ENCODE measurements at places on chromosomes 6 and 20.

DNA sequence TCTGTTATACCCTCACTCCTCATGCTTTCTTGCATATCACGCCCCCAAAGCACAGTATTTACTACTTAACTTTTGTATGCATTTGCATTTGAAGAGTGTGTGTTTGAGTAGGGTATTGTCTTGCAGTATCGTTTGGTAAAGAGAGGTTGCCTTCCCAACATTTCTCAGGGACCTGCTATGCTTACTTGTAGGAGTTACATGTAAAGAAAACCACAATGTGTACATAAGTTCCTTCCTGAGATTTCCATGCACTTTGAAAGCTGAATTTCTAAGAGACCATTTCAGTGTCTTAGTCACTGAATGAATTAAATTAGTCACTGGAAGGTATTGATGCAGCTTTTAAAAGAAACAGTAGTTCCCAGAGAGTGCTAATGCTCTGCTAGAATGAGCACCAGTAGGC is 159.3 kb upstream of the LAMA2 start:
- DNase-seq, result no peak

DNA sequence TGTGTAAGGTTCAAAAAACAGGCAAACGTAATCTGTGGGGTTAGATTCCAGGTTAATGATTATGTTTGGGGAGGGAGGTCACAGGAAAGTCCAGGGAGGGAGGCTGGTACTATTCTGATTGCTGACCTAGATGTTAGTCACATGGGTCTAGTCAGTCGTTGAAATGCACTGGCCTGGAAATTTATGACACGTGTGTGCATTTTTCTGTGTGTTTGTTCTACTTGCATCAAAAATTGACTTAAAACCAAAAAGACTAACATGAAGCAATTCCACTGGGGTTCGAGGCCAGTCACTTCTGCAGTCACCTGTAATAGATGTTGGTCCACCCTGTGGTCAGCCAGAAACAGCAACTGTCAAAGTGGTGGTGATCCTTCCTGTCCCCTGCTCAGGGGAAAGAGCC is 104.2 kb upstream of the MLN start:
- DNase-seq, result no peak

DNA sequence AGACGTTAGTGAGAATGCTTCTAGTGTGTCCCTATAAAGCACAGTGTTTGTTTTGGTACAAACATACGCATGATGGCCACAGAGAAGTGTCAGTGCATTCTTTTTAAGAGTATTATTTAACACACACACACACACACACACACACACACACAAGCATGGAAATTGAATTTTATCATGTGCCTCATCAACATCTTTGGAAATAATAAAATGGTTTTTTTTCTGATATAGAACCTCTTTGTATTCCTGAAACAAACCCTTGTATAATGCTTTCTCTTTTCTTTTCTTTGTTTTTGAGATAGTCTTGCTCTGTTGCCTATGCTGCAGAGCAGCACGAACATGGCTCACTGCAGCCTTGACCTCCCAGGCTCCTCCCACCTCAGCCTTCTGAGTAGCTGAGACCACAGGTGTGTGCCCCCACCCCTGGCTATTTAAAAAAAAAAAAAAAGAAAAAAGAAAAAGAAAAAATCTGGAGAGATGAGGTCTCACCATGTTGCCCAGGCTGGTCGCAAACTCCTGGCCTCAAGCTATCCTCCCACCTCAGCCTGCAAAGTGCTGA is 116.2 kb upstream of the SYNDIG1 start:
- DNase-seq, result no peak

- DNase-seq, result no peak
Observed at GRCh38 chr6:101830501-101831031, 437.1 kb downstream of the GRIK2 start.

GRCh38 chr6:4017058-4017739 is 61.7 kb downstream of the FAM217A start:
- DNase-seq, result no peak

- peak; percentile 13 for DNase-seq
Observed at GRCh38 chr6:34867484-34867883, 20.4 kb downstream of the TAF11 start.

DNA sequence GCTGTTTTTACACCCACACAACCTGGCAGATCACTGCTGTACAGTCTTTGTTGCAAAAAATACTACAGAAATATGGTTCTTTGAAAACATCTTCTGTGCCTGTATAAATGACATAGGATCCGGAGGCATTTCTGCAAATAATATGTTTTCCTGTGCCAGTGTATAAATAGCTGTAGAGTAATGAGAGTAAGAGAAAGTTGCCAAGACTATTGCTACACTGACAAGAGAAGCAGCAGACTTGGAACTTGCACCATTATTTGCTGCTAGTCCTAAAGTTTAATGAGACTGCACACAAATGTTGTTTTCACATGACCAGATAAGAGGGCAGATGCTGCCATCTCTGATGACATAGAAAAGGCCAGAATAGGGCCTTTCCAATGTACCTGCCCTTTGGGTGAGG is 50.0 kb upstream of the DTNBP1 start:
- DNase-seq, result no peak

DNA sequence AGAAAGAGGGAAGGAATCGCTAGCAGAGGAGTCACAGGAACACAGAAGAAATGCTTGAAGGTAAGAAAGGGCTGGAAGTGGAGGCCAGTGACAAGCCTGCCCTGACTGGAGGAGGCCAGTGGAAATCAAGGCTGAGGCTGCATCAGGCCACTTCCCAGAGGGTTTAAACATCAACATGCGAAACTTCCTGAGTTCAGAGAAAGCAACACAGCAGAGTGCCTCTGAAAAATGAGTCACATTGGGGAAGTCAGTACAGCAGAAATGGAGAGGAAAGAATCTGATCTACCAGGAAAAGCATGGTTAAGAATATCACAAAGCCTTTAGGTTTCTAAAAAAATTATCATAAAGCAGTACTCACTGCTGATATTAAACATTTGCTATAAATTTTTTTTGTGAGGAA is 23.3 kb downstream of the NAPB start:
- DNase-seq, result no peak
